ENCODE measurements at places on chromosomes 16 and 17.

- no peak for DNase-seq
Observed at GRCh38 chr16:3495176-3495575, at the start of gene C16orf90. C16orf90 (minus strand) TSS chr16:3495489; CDS start chr16:3495421, 68 bp downstream.

DNA sequence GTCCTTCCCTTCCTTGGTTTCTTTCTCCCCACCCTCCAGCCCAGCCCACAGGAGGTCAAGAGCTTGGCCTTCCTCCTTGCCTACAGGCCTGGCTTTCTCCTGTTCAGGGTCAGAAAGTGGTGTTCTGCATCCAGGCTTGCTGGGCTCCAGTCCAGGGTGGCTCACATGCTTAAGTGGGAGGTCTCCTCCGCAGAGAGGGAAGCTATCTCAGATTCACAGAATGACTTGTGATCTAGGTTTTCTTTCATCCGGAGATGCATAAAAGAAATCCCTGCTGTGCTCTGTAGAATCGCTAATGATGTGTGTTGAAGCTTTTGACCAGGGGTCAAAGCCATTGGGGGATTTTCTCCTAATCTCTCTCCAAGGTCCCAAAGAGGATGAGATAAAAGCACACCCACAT lies 382.3 kb upstream of the EEF2KMT start:
- no peak for DNase-seq

DNA sequence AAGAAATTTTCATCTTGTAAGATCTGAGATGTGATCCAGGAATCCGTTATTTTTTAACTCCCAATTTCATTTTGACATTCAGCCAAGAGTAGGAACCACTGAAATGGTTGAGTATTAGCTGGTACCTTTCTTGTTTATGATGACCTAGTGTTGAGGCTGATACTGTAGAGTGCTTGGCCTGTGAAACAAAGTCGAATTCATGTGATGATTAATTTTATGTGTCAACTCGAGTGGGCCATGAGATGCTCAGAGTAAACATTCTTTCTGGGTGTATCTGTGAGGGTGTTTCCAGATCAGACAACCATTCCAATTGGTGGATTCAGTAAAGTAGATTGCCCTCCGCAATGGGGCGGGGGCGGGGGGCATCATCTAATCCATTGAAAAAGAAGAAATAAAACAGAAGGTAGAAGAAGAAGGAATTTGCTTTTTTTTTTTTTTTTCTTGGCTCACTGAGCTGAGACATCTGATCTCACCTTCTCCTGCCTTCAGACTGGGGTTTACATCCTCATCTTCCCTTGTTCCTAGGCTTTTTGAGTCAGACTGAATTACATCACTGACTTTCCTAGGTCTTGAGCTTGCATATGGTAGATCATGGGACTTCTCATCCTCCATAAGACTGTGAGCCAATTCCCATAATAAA lies 264.6 kb upstream of the KCNJ16 start:
- DNase-seq = no peak

GRCh38 chr16:1903845-1904840 lies 14.1 kb downstream of the HS3ST6 start:
- DNase-seq = no peak

DNA sequence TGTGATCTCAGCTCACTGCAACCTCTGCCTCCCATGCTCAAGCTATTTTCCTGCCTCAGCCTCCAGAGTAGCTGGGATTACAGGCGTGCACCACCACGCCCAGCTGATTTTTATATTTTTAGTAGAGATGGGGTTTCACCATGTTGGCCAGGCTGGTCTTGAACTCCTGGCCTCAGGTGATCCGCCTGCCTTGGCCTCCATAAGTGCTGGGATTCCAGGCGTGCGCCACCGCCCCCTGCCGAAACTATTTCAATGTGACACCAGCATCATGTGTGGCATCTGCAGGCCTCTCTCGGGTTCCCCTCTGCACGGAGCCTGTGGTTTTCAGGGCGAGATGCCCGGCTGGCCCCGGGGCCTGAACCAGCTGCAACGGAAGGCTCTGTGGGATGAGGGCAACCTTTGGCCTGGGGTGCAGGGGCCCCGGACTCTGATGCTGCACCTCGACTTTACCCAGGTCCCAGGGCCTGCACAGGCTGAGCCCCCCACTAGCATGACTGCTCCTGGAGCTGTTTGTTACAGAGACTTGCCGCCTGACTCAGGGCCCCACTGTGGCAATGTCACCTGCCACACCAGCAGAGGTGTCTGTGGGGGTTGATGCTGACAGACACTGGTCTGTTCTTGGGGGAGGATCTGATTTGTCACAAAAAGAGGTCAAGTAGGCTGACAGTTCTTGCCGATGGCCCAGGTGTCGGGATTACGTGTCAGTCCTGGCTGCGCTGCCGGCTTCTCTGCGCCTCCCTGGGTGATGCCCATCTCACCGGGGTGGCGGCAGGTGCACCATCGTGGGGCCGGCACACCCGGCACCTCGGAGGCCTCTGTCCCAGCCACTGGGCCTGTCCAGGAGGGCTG lies 8.6 kb upstream of the TEX19 start:
- DNase-seq = no peak

- DNase-seq = no peak
Observed at GRCh38 chr17:32349503-32349853, 479 bp upstream of the ZNF207 start.

GRCh38 chr16:89489040-89489897 lies 1.1 kb downstream of the ANKRD11 start:
- peak; percentile 77 for DNase-seq

- no peak for DNase-seq
Observed at GRCh38 chr17:40515491-40516041, 14.1 kb upstream of the TNS4 start.

DNA sequence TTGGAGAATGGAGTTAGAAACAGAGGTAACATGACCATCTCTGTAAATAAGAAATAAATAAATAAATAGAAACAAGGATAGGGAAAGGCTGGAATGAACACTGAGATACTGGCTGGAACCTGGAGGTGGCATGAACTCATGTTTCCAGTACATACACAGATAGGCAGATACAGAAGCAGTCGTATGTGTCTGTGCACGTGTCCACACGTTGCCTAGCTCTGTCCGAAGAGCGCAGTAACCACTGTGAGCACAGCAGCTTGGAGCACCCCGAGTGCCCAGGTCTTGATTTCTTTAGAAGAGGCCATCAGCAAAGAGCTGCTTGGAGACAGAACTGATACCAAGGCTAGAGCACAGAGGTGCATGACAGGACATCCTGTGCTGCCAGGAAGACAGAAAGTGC lies 37.1 kb upstream of the SLC38A8 start:
- no peak for DNase-seq

DNA sequence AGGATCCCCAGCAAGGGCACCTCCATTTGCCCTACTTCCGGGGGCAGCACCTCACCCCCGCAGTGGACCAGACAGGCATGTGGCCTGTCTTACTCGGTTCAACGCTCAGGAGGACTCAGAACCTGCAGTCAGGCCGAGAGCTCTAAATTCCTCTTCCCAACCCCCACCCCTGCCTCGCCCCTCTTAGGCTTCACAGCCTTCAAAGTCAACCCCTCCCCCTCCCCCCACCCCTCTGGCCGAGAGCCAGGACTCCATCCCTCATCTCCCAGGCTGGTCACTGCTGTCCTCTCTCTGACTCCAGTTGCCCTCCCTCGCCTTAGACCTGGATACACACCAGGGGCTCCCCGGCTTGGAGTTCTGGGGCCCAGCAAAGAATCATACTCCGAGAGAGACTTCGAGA lies 8.1 kb upstream of the HS3ST6 start:
- DNase-seq = no peak

GRCh38 chr16:20968765-20969164 lies 68.2 kb downstream of the LYRM1 start:
- no peak for DNase-seq

DNA sequence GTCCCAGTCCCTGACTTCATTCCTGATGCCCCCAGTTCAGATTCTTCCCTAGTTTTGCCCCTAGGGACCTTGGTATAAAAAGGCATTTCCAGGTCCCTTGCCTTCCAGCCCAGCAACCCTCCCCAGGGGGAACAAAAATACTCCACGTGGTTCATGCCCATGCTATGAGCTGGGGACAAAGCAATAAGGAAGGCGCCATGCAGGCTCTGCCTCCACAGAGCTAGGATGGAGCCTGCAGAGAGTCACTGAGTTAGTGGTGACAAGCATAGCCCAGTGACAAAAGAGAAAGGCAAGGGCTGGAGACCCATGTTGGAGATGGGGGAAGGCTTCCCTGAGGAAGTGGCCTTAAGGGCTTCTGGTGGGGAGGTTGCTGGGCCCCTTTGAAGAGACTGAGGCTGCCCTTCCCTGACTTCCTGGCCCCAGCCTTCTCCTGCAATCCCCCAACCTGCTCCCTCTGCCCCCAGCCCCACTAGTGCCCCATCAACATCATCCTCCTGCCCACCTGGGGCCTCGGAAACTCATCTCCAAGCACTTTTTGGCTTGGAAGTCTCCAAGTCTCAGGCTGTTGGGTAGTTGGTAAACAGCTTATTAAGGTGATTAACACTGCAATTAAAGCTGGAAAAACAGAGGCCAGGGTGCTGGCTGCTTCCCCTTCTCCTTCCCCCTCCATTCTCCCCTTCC lies 9.6 kb downstream of the DLX3 start:
- DNase-seq = no peak

- DNase-seq = no peak
Observed at GRCh38 chr17:31414550-31414918, 23.1 kb downstream of the RAB11FIP4 start.

DNA sequence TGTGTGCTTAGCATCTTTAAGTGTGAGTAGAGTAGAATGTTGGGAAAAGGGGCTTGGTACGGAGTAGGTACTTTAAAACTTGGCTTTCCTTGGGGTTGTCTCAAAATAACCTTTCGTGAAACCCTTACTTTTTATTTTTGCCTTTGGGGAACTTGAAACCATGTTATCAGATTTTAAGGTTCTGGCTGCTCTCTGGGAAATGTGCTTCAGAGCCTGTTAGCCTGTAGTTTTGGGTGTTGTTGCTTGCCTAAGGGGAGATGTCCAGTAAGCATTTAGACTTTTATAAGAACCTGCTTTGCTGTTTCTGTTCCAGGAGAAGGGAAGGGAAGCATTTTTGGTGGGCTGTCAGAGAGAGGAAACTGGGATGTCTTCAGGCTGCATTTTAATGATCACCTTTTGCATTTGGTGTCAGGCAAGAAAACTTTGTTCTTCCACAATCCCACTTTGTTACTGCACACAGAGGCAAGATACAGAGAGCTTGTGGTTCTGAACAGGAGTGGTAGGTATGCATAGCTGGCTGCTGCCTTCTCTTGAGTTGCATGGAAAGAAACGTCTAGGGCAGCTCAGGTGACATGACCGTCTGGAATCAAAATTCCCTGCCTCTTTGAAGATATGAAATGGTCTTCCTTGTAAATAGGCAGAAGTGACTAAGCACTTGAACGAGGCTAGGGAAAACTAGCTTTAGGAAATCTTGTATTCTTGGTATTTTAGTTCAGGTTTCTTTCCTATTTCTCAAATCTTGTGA lies 1.7 kb downstream of the RABEP1 start:
- DNase-seq = no peak

GRCh38 chr17:47603830-47604597 lies 45.7 kb upstream of the KPNB1 start:
- no peak for DNase-seq

DNA sequence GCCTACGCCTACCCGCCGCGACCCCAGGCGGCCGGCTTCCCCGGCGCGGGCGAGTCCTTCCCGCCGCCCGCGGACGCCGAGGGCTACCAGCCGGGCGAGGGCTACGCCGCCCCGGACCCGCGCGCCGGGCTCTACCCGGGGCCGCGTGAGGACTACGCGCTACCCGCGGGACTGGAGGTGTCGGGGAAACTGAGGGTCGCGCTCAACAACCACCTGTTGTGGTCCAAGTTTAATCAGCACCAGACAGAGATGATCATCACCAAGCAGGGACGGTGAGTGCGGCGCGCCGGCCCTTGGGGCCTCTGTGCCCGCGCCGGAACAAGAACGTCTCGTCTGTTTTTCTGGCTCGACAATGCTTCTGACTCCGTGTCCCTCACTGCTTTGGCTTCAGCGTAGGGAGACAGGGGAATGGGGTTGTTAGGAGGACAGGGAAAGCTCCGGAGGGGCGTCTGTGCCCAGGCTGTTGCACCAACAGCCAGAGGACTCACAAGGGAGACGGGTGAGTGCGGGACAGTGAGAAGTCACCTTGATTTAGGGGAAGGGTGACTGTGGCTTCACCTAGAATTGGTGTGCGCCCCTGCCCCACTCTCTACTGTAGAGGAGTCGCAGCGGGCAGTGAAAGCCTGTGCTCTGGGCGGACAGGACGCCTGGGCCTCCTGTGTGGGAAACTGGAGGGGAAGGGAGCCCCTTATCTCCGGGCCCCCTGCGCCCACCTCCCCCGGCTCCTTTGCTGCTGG lies 806 bp downstream of the TBX21 start:
- no peak for DNase-seq

DNA sequence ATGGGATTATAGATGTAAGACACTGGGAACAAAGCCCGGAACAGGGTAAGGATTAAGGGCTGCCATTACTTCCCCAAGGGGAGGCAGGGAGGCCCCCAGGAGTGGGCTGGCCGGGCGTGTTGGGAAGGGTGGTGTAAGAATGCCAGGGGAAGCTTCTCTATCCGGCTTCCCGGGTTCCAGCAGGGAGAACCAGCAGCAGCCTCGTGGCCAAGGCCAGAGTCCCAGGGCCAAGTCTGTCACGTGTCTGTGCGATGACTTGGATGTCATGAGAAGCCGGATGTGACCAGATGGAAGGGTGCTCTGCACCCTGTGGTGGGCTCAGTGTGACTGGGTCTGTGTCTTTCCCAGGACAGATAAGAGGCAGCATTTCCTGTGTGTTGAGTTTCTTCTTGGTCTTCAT lies 52.1 kb downstream of the SCNN1B start:
- no peak for DNase-seq

GRCh38 chr17:62101515-62101914 lies 36.4 kb upstream of the MED13 start:
- DNase-seq = no peak

DNA sequence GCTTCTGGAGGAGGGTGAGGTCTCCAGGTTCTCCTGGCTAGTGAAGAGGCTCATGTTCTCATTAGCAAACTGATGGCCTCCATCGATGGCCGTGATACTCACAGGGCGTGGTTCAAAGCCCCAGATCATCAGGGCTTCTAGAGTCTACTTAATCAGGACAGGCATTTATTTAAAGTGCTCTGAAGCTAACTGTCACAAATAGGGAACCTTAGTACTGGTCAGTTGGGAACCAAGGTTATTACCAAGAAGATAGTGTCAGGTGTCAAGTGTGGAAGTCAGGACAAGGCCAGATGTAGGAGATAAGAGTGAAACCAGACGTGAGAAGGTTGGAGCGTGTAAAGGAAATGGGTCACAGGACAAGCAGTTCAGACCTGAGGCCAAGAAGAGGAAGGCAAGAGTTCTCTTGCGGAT lies 56.9 kb downstream of the PIGL start:
- no peak for DNase-seq

- DNase-seq = no peak
Observed at GRCh38 chr17:78905541-78905940, 2.5 kb upstream of the CEP295NL start.

GRCh38 chr16:80265624-80266306 lies 275.0 kb upstream of the DYNLRB2 start:
- DNase-seq = no peak

DNA sequence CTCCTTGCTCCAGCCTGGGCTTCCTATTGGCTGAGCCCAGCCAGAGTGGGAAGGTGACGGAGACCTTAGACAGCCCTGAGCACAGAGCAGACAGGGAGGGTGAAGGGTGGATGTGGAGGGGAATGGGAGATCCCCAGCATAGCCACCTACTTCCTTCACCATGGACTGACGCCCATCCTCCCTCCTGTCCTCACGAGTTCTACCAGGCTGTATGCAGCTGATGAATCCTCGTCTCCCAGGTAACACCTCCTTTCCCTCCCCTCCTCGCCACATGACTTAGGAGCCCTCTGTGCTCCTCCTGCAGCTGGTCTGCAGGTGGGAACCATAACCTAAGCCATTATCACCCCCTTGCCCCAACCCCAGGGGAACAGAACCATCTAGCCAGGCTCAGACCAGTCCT lies 9.0 kb upstream of the CRHR1 start:
- no peak for DNase-seq

Measured in caudate nucleus (tissue), 63 donors.